ENCODE measurements at places on chromosomes 12 and 14.

DNA sequence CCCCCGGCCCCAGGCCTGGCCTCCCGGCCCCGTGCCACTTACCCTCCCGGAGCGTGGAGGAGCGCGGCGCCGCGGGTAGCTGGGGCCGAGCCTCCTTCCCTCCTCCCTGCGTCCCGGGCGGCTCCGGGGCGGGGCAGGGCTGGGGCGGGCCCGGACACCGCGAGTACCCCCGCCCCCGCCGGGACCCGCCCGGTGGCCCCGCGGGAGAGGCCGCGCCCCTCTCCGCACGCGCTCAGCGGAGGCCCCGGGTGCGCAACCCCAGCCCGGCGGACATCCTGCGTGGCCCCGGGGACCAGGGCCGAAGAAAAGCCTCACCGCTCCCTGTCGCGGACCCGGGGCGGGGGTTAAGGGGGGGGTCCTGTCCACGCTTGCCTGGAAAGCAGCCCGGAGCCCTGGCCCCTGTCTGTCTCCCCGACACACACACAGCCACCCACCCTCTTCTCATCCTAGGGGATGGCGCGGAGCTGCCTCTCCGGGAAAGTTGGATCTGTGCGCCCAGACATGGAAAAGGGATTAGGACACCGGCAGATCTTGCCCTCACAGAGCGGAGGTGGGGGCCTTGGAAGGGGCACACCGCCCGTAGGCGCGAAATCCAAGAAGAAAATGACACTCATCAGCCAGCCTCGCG lies at the start of gene SYNE3:
SYNE3 (minus strand) TSS at position 97 of the 628 bp plus-strand sequence. CDS start 40,829 bp downstream, outside the sequence.
- DNase-seq: peak; percentile 74
- no peaks in the 10 kb centered on the region for H3K27me3 ChIP-seq
- H3K36me3 ChIP-seq: peaks cover 8% of the 10 kb centered on the region
- peaks cover 59% of the 10 kb centered on the region for H3K4me1 ChIP-seq
- H3K4me3 ChIP-seq: peak within 1 kb of the TSS; percentile 90

GRCh38 chr12:108559007-108559655 lies 1.8 kb downstream of the SART3 start:
- H3K36me3 ChIP-seq: peaks cover 16% of the 10 kb centered on the region
- no peak for DNase-seq
- H3K27ac ChIP-seq: peak overlapping the region; percentile 100

DNA sequence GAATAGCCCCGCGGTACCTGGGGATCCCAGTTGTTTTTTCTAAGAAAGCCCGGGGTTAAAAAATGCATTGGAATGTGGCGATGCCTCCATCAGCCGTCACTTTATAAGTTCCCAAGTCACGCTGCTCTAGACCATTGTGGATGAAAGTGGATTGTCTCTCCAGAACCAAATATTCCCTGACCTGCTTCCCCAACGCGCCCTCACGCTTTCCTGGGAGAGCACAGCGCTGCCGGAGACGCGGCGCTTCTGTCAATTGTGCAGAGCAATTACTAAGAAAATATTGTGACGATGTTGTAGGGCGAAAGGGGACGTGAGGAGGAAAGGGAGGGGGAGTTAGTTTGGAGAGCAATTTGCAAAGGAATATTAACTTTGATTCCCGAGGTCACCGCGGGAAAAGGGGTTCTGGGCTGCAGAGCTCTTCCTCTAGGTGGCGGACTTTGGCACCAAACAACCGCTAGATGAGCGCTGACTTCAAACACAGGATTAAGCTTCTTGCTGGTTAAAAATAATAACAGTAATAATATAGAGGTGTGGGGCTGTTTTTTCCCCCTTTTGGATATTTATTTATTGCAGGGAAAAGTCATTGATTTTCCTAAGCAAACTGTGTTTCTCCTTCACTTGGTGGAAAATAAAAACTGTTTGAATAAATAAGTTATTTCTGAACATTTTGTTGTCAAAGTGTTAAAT lies 9.6 kb upstream of the FOXG1 start:
- no peak overlapping the region for H3K4me3 ChIP-seq
- H3K27ac ChIP-seq: no peak overlapping the region
- peaks cover 2% of the 10 kb centered on the region for H3K36me3 ChIP-seq
- H3K4me1 ChIP-seq: no peaks in the 10 kb centered on the region
- peaks cover 80% of the 10 kb centered on the region for H3K27me3 ChIP-seq

DNA sequence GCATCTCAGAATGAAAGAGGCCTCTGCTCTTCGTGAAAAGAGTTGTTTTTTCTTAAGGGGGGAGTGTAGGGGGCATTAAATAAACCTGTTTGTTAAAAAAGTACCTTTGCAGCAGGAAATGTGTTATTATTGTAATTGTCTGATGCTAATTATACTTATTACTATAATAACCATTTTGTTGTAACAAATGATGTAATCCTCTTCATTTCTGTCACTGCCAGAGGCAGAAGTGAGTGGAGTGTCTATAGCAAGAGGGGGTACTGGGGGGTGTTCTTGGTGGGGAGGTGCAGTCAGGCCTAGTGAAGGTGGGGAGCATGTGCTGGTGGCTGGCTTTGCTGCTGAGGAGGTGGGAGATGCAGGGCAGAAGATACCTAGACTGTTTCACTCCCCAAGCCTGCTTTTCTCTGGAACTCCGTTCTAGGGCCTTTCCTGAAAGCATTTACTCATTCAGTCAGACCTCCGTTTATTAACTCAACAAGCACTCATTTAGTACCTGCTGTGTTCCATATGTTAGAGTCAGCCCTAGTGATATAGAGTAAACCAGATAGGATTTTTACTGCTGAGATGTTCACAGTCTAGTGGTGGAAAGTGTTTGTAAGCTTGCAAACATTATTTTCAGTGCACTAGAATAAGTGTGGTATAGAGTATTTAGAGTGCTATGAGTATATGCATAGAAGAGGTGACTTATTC lies 77.5 kb upstream of the CISTR start:
- H3K27me3 ChIP-seq: peaks cover 34% of the 10 kb centered on the region
- H3K36me3 ChIP-seq: no peaks in the 10 kb centered on the region
- H3K27ac ChIP-seq: no peak overlapping the region
- DNase-seq: no peak
- H3K4me3 ChIP-seq: no peak overlapping the region

- H3K4me1 ChIP-seq: peaks cover 35% of the 10 kb centered on the region
- peak overlapping the region; percentile 36 for H3K27ac ChIP-seq
- DNase-seq: no peak
Observed at GRCh38 chr12:124462750-124463149, 104.7 kb downstream of the NCOR2 start.

DNA sequence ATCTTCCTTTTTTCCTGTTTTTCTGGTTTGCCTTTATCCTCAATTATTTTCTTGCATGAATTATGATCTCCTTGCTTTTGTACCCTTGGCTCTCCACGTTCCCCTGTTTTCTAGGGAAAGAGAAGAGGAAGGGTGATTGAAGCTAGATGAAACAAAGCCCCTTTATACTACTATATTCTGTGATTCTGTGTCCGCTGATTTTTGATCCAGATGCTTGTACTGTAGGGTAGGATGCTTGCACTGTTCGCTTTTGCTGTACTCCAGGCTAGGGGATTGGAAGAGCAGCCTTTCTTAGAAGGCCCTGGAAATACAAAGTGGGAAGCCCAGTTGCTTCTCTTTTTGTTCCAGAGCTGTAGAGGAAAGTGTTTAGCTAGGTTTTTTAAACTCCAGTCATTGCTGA lies 35.1 kb upstream of the KLHDC2 start:
- H3K27ac ChIP-seq: no peak overlapping the region
- H3K4me1 ChIP-seq: peaks cover under 1% of the 10 kb centered on the region
- no peak for DNase-seq
- no peaks in the 10 kb centered on the region for H3K27me3 ChIP-seq

GRCh38 chr12:26939953-26940352 lies 1.7 kb downstream of the FGFR1OP2 start:
- H3K4me3 ChIP-seq: peak overlapping the region; percentile 97
- H3K27me3 ChIP-seq: no peaks in the 10 kb centered on the region
- DNase-seq: no peak
- peaks cover 23% of the 10 kb centered on the region for H3K36me3 ChIP-seq

GRCh38 chr12:104823985-104824461 lies 134.1 kb downstream of the SLC41A2 start:
- no peak overlapping the region for H3K4me3 ChIP-seq
- DNase-seq: no peak
- no peak overlapping the region for H3K27ac ChIP-seq
- no peaks in the 10 kb centered on the region for H3K27me3 ChIP-seq
- peaks cover 7% of the 10 kb centered on the region for H3K36me3 ChIP-seq

DNA sequence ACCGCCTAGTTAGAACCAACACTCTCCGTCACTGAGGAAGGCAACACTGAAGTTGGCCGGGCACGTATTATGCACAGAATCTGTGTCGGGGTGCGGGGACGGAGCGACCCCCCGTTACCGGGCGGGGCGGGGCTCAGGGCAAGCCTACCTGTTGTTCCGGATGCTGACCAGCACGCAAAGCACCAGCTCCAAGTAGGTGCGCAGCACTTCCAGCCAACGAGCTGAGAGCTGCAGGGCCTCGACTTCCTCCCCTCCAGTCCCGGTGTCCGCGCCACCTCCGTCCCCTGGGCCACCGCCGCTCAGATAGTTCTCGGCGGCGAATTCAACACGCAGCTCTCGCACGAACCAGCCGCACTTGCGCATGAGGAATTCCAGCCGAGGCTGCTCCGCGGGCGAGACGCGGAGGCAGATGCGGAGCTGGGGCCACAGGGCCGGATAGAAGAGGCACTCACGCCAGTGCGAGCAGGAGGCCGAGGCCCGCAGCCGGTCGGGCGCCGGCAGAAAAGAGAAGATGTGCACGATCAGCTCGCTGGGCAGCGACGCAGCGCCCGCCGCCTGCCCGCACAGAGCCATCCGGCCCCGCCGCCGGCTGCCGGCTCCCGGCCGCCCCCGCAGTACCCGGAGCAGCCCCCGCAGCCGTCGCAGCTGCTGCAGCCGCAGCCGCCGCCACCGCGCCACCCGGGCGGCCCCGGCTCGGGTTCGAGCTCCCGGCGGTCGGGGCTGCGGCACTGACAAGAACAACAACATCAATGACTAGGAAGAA lies 636 bp downstream of the FBXO33 start:
- peak; percentile 51 for DNase-seq
- no peaks in the 10 kb centered on the region for H3K27me3 ChIP-seq
- peak overlapping the region; percentile 100 for H3K27ac ChIP-seq
- H3K4me3 ChIP-seq: peak overlapping the region; percentile 97
- H3K36me3 ChIP-seq: peaks cover 6% of the 10 kb centered on the region

DNA sequence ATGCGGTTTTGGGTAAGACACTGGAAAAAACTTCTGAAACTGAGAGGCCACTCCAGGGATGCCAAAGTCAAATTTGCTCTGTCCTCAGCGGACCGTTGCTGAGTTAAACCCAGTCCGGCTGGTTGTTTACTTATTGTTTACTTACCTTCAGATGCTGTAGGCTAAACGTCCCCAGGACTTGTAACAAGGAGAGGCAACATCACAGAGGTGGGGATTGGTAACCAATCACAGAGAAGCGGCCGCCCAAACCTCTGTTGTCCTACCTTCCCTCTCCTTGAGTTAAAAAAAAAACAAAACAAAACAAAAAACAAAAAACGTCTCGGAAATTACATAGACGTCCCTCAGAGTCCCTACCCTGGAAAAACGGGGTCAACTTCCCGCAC lies 380 bp downstream of the ANO2 start:
- H3K36me3 ChIP-seq: no peaks in the 10 kb centered on the region
- no peak for DNase-seq
- peaks cover 80% of the 10 kb centered on the region for H3K27me3 ChIP-seq
- no peak overlapping the region for H3K27ac ChIP-seq

GRCh38 chr14:56119201-56119981 lies 1.2 kb downstream of the PELI2 start:
- peak; percentile 45 for DNase-seq
- peaks cover 32% of the 10 kb centered on the region for H3K27me3 ChIP-seq
- H3K4me1 ChIP-seq: peaks cover 36% of the 10 kb centered on the region
- peak overlapping the region; percentile 77 for H3K4me3 ChIP-seq
- no peaks in the 10 kb centered on the region for H3K36me3 ChIP-seq
- H3K27ac ChIP-seq: peak overlapping the region; percentile 16

GRCh38 chr14:104196461-104197140 lies 58.2 kb downstream of the KIF26A start:
- no peak overlapping the region for H3K4me3 ChIP-seq
- no peak for DNase-seq
- peaks cover 4% of the 10 kb centered on the region for H3K4me1 ChIP-seq
- no peaks in the 10 kb centered on the region for H3K27me3 ChIP-seq
- no peaks in the 10 kb centered on the region for H3K36me3 ChIP-seq
- H3K27ac ChIP-seq: no peak overlapping the region

GRCh38 chr12:65123435-65124063 lies 2.4 kb upstream of the WIF1 start:
- H3K4me3 ChIP-seq: no peak overlapping the region
- no peaks in the 10 kb centered on the region for H3K36me3 ChIP-seq
- DNase-seq: no peak

- no peaks in the 10 kb centered on the region for H3K27me3 ChIP-seq
- no peak overlapping the region for H3K4me3 ChIP-seq
- DNase-seq: no peak
- no peak overlapping the region for H3K27ac ChIP-seq
- H3K4me1 ChIP-seq: no peaks in the 10 kb centered on the region
- H3K36me3 ChIP-seq: no peaks in the 10 kb centered on the region
Observed at GRCh38 chr12:77166696-77167095, 101.3 kb upstream of the E2F7 start.

- no peak for DNase-seq
- no peaks in the 10 kb centered on the region for H3K27me3 ChIP-seq
- H3K36me3 ChIP-seq: no peaks in the 10 kb centered on the region
Observed at GRCh38 chr12:19095331-19095730, 34.2 kb upstream of the PLEKHA5 start.

GRCh38 chr14:88798156-88798555 lies 5.4 kb upstream of the EML5 start:
- peaks cover 1% of the 10 kb centered on the region for H3K4me1 ChIP-seq
- DNase-seq: no peak
- no peaks in the 10 kb centered on the region for H3K36me3 ChIP-seq
- H3K27ac ChIP-seq: no peak overlapping the region
- H3K4me3 ChIP-seq: no peak overlapping the region

DNA sequence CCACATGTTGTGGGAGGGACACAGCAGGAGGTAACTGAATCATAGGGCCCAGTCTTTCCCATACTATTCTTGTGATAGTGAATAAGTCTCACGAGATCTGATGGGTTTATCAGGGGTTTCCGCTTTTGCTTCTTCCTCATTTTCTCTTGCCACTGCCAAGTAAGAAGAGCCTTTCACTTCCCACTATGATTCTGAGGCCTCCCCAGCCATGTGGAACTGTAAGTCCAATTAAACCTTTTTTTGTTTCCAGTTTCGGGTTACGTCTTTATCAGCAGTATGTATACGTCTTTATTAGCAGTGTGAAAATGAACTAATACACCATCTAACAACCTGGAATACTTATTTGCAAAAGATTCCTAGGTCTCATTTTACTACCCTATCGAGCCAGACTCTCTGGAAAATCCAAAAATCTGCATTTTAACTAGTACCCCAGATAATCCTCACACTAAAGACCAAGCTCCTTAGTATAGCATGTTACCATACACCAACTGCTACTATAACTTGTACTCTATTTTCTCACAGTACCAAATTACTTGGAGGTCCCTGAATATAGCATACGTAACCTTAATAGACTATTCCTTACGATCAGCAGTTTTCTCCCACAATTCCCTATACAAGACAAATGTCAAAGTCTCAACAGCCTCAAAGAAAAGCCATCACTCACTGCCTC lies 11.5 kb downstream of the GTF2A1 start:
- H3K27me3 ChIP-seq: no peaks in the 10 kb centered on the region
- peaks cover 29% of the 10 kb centered on the region for H3K36me3 ChIP-seq
- H3K4me3 ChIP-seq: no peak overlapping the region
- peaks cover 52% of the 10 kb centered on the region for H3K4me1 ChIP-seq
- H3K27ac ChIP-seq: no peak overlapping the region

- H3K27me3 ChIP-seq: no peaks in the 10 kb centered on the region
- no peak overlapping the region for H3K27ac ChIP-seq
- H3K36me3 ChIP-seq: no peaks in the 10 kb centered on the region
- H3K4me3 ChIP-seq: no peak overlapping the region
Observed at GRCh38 chr14:84453307-84453950, 1076.5 kb upstream of the FLRT2 start.

- DNase-seq: no peak
- no peaks in the 10 kb centered on the region for H3K4me1 ChIP-seq
- H3K27me3 ChIP-seq: no peaks in the 10 kb centered on the region
- peaks cover 5% of the 10 kb centered on the region for H3K36me3 ChIP-seq
- H3K27ac ChIP-seq: no peak overlapping the region
- H3K4me3 ChIP-seq: no peak overlapping the region
Observed at GRCh38 chr12:106696681-106697417, 77.6 kb upstream of the RIC8B start.
